ENCODE measurements at places on chromosomes 5 and 9.

DNA sequence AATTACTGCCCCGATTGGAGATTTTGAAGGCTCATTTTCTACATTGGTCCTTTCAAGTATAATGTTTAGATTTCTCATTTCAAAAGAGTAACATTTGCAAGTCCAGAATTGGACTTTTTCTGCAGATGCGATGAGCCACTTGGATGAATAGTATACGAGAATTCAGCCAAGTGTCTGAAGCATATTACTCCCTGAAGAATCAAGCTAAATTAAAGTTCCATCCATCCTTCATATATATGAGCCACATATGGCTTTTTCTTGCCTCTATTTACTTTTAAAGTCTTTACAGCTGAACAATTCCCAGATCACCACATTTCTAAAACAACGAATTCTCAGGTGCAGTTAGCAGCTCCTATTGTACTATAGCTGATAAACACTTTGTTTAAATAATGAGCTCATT, 288.7 kb downstream of the CEMIP2 start:
- no peak for DNase-seq

- no peak for DNase-seq
These were observed 71.4 kb upstream of the FBXW11 start for GRCh38 chr5:172077664-172078425.

DNA sequence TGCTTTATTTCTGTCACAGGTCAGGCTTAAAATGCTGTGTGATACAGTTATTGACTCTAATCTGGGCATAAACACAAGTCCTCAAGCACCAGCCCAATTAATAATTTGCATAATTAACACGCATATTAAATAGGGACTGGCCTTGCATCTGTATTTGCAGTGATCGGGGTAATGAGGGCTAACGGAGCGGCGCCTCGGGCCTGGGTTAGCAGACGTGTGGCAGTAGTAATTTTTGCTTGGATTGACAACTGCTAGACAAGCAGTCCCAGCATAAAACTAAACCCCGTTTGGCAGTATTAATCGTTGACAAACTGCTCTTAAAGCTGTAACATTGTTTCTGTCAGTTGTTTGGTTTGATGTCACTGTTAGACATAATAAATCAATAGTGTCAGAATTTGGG, 109.2 kb downstream of the PBX3 start:
- DNase-seq: no peak

GRCh38 chr9:135990468-135991429, 29.6 kb upstream of the UBAC1 start:
- peak; percentile 58 for DNase-seq

- DNase-seq: no peak
These were observed 314.3 kb downstream of the EBF1 start for GRCh38 chr5:158785397-158785796.

DNA sequence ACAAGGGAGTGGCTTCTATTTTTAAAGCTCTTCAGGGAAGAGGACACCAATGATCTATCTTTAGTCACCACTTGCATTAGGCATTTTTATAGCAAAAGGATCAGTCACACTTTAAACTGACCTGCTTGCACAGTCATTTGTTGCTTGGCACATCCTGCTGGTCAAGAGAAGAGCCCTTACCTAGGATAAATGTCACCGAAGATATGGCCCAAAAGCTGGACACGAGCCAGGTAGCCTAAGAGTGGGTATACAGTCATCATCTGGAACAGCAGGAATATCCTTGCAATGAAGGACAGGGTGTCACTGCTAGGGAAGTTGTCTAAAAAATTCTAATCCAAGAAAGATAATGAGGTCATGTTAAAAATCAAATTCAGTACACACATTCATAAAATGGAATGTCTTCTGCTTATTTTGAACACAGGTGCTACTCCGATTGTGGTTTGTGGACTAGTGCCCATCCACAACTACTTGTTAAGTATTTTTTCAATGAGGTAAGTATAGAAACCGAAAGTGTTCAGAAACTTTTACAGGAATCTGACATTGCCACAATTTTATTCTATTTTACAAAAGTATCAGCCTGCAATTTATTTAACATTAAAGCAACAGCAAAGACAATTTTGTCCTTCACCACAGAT, 78.4 kb downstream of the SLC38A9 start:
- no peak for DNase-seq

DNA sequence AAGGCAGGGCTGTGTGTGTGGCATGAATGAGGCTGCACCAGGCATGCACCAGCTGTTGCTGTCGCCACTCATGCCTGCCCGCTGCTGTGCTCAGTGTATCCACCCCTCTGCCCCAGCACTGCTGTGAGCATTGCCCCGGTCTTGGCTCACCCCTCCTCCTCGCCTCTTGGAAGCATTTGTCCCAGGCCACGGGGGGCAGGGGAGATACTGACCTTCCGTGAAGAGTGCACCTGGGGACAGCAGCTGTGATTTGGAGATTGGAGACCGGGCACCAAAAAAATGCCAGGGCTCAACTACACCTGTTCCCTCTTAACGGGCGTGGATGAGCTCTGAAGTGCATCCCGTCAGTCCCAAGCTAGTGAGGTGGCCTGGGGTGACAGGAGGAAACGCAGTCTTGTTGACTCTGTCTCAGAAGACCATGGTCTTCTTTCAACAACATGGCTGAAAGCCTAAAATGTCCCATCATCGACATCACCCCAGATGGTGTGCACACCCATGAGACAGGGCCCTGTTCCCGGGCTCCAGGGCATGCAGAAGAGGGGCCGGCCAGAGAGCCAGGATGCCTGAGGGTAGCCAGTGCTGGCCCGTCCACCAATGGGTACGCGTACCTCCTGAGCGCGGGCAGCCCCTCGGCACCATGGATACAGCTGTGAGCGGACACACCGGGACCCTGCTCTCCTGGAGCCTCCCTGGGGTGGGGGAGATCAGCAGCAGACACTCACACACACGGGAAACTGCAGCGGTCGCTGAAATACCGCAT, 115.8 kb downstream of the COL5A1 start:
- no peak for DNase-seq

DNA sequence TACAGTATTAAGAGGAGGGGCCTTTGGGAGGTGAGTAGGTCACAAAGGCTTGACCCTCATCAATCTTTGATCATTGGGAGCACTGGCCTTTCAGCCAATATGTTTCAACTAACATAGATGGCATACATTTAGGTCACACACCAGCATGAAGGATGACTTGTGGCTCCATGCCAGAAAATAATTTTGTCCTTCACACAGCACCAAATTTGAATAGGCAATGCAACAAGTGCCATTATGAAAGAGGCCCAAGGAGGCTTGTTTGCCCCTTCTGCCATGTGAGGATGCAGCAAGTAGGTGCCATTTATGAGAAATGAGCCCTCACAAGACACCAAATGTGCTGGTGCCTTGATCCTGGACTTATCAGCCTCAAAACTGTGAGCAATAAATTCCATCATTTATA, 81.1 kb downstream of the JAKMIP2 start:
- DNase-seq: no peak

DNA sequence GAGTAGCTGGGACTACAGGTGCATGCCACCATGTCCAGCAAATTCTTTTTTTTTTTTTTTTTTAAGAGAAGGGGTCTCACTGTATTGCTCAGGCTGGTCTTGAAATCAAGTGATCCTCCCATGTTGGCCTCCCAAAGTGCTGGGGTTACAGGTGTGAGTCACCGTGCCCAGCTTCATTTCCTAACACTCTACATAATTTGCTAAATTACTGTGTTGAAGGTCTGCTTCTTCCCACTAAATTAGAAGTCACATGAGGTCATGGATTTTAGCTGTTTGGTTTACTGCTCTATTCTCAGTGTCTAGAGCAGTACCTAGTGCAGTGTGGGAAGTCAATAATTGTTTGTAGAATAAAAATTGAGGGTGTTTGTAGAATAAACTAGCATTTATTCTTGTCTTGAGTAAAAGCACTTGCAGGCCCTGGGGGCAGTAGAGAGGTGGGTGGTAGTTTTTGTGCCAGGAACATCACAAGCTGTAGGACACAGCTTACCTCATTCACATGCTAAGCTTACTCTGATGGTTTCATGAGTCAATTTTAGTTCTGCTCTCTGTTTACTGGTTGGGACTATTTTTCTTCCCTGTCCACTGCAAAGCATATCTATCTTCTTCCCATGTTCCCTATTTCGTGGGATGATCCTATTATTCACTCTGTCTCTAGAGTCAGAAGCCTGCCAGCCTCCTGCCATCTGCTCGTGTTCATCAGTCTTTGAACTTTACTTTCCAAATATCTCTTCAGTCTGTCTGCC, 7.0 kb downstream of the TEX48 start:
- DNase-seq: no peak

DNA sequence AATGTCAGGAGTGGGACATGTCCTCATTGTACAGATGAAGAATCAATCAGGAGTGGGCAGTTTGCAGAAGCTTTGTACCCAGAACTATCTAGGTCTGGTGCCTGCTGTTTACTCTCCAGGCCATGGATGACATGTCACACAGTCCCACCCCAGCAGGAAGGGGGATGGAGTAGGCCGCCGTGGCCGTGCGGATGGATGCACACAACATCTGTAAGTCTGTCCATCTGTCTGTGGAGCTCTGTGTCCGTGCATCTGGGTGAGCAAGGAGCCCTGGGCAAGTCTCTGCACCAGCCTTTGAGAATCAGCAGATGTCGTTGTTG, 311.5 kb upstream of the IRX4 start:
- DNase-seq: no peak

DNA sequence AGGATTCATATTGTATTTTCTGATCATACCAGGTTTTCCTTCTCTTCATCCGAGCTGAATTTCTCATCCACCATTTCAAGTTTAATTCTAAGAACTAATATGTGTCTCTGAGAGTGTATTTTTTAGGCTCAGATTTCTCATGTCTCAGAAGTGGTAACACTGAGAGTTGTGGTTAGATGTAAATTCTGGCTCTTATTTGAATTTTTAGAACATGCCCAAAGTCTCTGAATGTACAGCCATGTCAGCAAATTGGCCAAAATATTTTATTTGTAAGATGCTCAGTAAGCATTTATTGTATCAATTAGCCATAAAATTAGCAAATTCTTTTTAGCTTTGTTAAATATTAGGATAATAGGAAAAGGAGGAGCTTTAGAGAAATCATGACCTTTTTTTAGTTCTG, 16.6 kb downstream of the SV2C start:
- no peak for DNase-seq

DNA sequence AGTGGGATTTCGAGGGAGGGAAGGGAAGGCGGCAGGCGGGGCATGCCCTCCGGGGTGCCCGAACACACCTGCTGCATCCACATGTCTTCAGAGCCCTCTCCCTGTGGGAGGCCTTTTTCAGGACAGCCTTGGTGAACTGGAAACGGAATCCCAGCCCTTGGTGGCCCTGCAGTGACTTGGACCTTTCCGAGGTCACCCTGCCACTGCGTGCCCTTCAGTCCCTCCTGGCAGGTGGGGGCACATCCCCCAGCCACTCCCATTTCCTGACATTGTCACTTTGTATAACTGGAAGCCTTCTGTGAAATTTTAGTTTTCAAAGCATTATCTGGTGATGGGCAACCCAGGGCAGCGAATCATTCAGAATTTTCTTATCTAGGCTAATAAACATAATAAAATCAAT, 11.0 kb upstream of the AHRR start:
- no peak for DNase-seq

DNA sequence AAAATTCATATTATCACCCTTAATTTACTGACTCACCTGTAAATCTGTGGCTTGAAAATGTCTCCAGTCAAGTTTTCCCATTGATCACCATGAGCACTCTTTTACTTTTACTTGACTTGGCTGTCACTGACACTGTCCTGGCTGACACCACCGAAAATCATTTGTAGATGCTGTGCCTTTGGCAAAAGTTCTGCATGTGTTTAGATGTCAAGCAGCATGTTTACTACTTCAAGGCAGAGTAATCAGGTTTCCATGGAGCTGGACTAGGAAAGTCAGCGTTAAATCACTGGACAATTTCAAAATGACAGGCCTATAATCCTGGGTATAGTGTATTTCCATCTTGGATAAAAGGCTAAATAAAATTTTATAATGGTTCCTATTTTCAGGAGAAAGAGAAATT, 1530.6 kb upstream of the CDH6 start:
- no peak for DNase-seq

DNA sequence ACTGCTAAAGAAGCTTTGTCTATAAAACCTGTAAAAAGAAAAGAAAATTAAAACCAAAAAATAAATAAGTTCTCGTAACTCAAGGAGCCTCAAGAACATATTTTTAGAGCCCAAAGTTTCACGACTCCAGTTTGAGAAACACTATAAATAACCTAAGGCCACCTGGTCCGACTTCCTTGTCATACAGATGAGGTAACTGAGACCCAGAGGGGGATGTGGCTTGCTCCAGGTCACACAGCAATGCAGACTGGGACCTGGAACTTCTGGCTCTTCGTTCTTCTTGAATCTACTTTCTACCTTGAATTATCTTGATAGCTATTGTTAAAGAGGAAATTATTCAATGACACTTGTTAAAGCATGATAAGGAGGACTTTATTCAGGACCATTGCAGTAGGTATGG, 514.8 kb downstream of the CDK5RAP2 start:
- DNase-seq: no peak

DNA sequence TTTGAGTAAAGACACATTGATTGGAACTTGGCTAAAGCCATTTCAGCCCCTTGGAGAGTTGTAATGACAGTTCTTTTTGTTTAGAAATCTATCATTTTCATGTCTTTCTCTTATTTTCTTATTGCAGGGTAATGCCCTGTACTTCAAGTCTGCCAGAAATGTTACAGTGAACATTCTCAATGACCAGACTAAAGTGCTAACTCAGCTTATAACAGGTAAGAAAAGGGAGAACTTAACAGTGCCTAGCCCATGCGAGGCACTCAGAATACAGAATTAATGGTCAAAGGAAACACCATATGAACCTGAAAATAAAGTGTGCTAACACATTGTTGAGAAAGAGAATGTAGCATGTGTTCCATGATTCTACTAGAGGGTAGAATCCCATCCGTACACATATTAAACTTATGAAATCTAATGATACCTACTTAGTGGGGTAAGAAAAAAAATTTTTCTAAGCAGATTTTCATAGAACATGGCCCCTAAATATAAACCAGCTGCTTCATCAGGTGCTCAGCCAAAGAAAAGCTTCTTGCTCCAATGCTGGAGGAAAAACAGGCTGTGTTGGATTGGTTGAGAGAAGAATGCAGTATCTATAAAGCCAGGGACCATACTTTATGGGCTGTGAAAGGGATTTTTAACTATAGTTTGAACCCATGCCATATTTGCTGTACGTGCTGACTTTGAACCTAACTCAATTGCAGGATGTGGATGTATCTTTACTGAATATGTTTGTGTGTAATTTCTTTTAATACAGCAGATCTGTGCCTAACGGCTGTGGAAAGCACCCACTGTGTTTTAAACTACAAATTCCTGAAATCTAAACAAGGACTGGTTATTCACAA, 260.8 kb upstream of the PPP1R2B start:
- no peak for DNase-seq

DNA sequence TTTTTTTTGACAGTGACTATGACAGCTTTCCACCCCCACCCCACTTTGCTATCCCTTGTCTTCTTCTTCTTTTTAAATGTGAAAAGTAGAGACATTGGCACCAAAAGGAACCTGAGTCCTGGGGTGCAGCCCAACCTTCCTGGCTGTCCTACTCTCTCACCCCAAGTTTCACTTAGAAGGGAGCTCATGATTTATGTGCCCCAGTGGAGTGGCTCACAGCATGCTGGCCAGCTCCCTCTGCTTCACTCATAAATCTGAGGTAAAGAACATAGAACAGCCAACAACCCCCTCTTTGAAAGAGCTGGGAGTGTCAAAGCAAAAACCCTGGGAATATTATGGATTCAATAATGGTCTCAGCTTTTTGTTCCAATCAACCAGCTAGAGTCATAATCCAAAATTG, 196.3 kb upstream of the DAPK1 start:
- no peak for DNase-seq

Data from activated T-cell treated with anti-CD3 and anti-CD28 coated beads, Interleukin-2, amount 50 U/mL, for 1 hour (primary cell).